ENCODE measurements at places on chromosomes 4 and X.

- DNase-seq: peak; percentile 37
Measured at GRCh38 chrX:14354521-14354920, 174.8 kb upstream of the GLRA2 start.

- no peak for DNase-seq
Measured at GRCh38 chr4:102616636-102617035, 115.5 kb downstream of the NFKB1 start.

- no peak for DNase-seq
Measured at GRCh38 chrX:55640854-55641253, 17.7 kb downstream of the FOXR2 start.

DNA sequence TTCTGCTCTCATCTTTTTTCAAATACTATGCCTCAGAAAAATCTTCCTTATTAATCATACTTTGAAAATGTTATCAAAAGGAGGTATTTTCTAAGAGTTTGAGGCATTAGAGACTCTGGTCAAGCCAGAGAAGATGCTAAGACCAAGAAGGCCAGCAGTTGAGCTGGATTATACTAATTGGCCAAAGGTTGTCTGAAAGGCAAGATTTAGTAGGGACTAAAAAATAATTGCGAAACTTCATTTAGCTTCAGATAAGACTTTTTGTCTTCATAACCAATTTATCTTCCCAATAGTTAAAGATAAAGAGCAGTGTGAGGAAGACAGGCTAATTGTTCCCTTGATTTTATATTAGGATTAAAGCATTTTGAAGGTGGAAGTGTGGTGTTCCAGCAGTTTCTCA is 1412.4 kb upstream of the PCDH7 start:
- no peak for DNase-seq

DNA sequence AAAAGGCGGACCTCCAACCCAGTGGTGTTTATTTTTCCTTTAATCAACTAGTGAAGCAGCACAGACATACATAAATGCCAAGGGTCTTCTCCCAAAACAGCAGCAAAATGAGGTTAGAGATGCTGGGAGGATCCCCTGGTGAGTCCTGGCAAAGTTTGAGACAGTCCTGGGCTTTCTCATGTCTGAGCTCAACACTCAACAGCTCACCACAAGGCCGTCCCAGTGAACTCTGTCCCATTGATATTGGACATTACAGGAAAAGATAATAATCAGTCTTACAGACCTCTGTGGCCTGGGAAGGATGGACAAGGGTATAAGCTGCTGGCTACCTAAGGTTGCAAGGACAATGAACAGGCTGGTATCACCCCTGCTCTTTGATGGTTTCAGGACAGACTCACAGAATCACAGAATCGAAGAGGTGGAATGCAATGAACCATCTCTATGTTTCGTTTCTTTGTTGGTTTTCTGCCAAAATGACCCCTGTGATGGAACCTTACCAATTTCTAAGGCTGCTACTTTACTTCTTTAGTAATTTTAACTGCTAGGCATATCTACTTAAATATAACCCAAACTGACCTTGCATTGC is 551.8 kb downstream of the RAB28 start:
- DNase-seq: no peak

DNA sequence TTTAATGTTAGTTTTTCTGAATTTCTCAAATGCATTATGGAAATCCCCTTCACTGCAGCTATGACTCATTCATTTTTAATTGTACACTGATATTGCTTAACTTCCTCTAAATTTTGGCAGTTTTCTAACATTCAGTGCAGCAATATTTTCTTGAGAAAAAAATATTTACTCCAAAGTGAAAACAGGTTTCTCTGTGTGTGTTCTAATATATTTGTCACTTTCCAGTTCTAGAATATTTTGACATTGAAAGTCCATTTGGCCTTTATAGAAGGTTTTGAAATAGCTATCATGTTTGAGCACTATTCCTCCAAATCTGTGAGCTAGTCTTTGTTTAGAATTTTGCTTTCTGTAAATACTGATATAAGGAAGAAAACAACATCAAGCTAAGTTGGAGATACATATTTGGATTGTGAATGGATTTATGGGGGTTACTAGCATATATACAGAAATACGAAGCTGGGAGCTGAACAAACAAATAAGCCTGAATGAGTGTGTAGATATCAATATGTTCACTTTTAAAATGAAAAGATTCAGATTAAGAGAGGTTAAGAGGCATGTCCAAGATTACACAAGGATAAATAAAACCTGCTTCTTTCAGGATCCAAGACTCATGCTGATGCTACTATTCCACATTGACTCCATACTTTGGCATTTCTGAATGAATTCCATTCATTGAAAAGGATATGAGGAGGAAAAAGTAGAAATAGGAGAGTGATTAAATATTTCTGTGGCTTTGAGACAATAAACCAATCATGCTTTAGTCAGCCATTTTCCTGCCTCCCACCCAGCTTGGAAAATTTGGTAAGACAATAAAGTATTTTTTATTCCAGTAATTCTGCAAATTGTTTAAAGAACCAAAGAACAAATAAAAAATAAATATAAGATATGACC is 57.3 kb upstream of the SLIT2 start:
- peak; percentile 86 for DNase-seq

DNA sequence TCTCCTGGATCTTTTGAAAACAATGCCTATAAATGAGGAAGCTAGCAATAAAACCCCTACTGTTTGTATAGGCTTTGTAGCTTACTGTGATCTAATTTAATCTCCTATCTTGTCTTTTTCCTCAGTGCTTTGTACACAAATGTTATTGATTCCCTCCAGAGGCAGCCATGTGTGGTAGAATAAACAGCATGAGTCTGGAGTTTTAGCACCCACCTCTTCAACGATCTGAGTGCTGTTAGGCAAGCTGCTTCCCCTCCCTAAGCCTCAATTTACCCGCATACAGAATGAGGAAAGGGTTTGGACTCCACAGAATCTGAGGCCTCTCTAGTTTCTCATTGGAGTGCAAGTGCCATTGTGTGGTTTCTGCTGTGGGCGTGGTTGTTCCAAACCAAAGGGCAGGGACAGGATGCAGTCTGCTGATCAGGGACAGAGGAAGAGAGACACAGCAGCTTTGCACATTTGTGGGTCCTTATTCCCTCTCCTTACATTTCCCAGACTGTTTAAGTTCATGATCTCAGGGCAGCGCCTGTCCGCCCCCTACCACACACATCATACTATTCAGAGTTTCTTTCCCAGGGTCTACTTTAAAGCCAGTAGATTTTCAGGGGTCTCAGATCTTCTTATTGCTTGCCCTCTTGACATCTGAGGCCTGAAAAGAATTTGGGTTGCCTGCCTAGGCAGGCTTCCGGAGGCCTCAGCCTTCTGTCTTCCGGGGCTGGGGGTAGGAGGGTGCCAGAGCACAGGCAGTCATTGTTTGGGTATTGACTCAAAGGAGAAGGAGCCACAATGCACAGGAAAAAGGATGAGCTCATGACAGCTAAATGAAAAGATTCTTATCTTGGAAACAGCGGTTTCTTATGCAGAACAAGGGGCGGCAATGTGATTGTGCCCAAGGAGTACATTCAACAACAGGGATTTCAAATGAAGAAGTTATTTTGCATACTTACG is 114.9 kb upstream of the TEX13D start:
- DNase-seq: peak; percentile 67

DNA sequence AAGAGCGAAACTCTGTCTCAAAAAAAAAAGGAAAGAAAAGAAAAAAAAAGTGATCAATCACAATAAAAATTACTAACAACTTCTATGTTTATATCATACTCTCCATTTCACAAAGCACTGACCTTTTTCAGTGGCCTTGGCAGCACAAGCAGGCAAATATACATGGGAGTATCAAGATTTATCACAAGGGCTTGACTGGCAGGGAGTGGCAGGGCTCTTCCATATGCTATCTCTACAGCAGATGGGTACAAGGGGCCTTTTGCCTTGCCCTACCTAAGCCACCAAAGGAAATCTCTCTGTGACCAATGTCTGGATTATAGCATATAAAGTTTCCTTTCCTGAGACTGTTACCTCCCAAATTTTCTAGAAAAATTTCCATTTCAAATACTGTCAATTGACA is 24.4 kb downstream of the TSPAN5 start:
- no peak for DNase-seq

DNA sequence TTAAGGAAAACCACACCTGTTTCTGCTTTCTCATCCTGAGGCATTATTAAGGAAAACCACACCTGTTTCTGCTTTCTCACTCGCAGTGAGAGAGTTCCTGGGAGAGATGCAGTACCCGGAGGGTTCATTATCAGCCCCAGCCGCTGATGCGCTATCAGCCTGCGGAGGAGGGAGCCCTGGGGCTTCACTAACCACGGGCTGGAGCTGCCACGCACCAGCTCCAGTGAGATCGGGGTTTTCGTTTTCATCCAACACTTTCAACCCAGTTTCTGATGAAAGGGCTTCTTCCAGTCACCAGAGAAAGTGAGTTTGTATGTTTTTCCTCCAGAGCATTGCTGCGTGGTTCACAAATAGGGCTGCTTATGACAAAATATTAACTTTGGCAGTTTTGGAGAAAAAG is 93.2 kb upstream of the PRKX start:
- DNase-seq: no peak

- DNase-seq: no peak
Measured at GRCh38 chr4:182786991-182787390, 130.2 kb downstream of the DCTD start.

DNA sequence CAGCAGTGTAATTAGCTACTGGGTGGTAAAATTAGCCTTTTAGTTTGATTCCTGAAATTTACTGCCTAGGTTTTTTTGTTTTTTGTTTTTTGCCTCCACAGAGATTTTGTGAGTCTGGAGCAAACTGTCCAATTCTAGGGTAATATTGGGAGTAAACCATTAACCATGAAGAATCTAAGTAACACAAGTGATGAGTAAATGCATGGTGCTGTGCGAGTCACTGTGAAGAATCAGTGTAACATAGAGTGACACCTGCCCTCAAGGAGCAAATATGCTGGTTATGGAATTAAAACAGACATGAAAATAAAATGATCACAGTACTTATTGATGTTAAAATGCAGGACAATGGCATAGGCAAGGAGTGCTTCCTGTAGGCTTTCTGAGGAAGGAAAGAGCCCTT is 60.1 kb downstream of the LRP2BP start:
- no peak for DNase-seq

DNA sequence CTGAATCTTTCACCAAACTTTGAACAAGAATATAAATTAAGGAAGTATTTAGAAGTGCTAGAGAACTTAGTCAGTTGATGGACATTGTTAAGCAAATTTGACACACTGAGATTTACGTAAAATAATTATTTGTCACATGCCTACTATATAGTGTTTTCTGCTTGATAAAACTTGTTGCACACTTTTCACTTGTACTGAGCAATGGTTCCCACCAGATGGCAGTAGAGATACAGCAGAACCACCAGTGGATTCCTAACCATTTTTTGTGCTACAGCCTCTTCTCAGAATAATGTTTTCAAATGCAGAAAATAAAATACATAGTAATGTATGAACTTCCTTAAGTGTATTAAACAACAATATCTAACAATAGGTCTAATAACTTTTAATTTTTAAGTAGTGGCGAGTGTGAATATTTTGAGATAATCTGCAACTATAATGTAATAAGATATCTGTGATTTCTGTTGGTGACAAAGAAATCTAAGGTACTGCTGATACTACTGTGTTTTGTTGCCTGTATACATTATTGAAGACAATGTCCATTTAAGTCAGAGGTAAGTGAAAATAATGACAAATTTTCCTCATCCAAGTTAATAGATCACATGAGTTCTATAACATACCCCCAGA is 81.2 kb downstream of the APOOL start:
- DNase-seq: peak; percentile 19

GRCh38 chr4:6749340-6750171 is 33.0 kb upstream of the KIAA0232 start:
- DNase-seq: peak; percentile 52

- DNase-seq: no peak
Measured at GRCh38 chr4:188688956-188689355, 549.7 kb downstream of the TRIML1 start.

DNA sequence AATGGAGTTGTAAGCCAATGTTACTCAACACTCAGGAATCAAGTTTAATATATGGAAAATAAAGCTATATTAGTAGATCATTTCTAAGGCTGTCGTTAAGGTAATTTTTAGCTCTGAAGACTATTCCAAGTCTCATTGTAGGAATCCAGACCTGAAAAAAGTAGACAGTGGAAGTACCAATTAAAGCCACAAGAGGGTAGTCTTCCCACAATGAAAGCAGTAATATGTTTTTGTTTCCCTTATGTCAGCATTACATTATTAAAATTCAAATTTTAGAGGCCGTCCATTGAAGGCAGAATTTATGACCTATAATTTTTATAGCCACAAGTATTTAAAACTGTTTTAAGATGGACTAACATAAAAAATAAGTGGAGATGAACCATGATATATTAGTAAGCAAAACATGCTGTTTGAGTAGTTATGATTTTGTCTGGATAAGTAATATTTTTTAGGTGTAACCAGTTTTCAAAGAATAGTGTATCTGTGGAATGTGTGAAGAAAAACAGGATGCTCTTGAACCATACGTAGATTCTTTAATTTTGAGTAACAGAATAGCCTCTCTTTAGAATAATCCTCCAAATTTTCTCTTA is 372.6 kb upstream of the TECRL start:
- peak; percentile 21 for DNase-seq

DNA sequence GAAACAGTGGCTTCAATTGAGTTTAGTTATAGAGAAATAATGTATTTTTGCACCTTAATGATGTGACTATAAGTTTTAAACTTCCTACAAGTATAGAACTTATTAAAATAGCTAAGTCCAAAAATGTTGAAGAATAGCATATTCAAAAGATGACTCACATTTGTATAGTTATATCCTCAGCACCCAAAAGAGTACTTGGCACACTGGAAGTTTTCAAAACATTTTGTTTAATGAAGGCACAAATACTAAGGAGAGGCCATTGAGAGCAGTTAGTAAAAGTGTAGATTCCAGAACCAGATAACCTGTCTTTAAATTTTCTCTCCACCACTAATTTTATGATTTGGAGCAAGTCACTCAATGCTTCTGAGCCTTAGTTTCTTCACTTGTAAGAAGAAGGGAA is 226.9 kb upstream of the MID1 start:
- DNase-seq: peak; percentile 10

DNA sequence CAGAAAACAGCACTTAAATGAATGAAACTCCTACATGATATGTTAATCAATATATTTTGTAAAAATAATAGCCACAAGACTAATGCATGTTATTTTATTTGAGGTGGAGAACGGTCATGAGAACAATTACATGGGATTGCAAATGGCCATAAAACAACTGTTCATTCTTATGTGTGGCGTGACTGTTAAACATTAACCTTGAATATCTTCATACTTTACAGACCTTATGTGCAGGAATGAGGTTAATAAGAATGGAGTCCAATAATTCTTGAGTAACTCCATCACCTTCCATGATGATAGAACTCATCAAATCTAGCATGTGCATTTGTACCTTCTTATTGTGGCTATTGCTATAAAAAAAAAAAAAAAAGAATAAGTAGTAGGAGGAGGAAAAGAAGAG is 55.3 kb downstream of the PDS5A start:
- no peak for DNase-seq

- no peak for DNase-seq
Measured at GRCh38 chr4:12697970-12698369, 786.2 kb downstream of the RAB28 start.

- peak; percentile 71 for DNase-seq
Measured at GRCh38 chr4:37644962-37645361, 41.2 kb downstream of the RELL1 start.

GRCh38 chrX:48945517-48946348 is 11.7 kb downstream of the OTUD5 start:
- DNase-seq: peak; percentile 38

GRCh38 chr4:25439918-25440477 is 62.9 kb downstream of the ANAPC4 start:
- DNase-seq: peak; percentile 71

GRCh38 chr4:174449944-174450785 is 72.1 kb downstream of the HPGD start:
- no peak for DNase-seq

GRCh38 chr4:151569650-151570049 is 160.7 kb downstream of the FHIP1A start:
- no peak for DNase-seq
